ENCODE measurements at places on chromosomes 3 and 15.

GRCh38 chr15:78060232-78060631 lies 17.3 kb downstream of the TBC1D2B start:
- DNase-seq, result no peak

GRCh38 chr3:141241616-141242376 lies 10.2 kb downstream of the PXYLP1 start:
- no peak for DNase-seq

- no peak for DNase-seq
Observed at GRCh38 chr3:73663495-73663894, 38.8 kb upstream of the PDZRN3 start.

- no peak for DNase-seq
Observed at GRCh38 chr3:153880493-153880892, 240.7 kb upstream of the ARHGEF26 start.

DNA sequence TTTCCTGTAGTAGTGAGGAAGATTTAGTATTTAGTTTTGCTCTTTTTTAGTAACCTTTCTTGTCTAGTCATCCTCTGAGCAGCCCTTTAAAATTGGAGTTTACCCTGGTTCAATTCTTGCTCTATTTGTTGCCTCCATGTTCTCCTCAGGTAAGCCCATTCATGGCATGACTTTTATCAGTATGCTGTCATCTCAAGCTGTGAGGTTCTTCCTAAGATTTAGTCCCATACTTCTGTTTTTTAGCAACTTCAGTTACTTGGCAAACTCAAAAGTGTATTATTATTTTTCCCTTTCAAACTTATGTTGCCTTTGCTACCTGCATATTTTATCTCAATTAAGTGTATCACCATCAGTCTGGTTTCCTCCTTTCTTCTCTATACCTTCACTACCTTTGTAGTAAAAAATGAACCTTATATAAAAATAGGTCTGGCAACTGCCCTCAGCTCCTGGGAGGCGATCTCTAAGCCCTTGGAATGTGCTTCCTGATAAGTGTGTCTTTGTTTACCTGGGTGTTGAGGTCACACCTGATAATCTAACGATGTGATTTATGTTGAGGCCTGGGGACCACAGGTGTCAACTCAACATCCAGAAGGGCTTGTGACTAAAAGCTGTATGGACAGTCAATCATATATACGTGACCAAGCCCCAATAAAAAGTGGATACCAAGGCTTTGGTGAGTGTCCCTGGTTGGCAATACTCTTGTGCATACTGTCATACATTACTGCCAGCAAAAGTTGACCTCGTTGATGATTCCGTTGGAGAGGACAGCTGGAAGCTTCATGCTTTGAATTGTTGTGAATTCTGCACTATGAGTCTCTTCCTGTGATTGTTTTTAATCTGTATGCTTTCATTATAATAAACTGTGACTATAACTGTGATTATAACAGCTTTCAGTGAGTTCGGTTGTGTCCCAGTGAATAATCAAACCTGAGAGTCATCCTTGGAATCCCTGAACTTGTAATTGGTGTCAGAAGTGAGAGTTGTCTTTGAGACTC lies 3.9 kb downstream of the NSUN3 start:
- no peak for DNase-seq

DNA sequence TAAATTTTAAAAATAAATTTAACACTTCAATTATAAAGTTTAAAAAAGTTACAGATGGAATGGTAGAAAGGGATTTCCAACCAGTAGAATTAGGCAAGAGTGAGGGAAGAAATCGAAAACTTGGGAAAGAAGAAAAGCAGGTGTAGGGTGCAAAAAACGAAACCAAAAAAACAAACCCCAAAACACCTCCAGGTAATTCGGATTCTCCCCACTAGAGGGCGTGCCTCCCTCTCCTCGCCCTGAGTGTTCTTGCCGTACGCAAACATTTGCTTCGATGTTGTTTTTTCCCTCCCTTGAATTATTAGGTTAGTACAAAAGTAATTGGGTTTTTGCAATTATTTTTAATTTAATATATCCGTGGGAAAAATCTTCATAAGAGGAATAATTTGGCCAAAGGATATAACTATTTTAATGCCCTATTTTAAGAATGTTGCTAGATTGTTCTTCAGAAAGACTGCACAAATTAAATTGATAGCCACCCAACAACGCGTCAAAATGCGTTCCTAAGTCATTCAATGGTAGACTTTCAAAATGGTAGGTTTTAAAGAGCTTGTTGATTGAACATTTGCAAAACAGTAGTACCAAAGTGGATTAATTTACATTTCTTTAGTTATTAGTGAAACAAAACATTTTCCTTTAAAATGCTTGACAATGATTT lies 63.7 kb downstream of the SLC30A4 start:
- peak; percentile 81 for DNase-seq

DNA sequence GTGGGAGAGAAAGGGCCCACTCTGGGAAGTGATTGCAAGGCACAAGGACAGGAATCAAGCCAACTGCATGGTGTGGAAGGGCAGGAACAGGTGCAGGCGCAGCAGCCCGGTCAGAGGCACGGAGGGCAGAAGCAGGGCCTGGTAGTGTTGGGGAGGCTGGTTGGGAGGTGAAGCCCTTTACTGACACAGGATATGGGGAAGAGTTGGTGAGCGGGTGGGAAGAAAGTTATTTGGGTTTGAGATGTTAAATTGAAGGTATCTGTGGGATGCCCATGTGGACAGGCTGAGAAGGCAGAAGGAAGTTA lies 83.6 kb upstream of the ABHD2 start:
- DNase-seq, result no peak

DNA sequence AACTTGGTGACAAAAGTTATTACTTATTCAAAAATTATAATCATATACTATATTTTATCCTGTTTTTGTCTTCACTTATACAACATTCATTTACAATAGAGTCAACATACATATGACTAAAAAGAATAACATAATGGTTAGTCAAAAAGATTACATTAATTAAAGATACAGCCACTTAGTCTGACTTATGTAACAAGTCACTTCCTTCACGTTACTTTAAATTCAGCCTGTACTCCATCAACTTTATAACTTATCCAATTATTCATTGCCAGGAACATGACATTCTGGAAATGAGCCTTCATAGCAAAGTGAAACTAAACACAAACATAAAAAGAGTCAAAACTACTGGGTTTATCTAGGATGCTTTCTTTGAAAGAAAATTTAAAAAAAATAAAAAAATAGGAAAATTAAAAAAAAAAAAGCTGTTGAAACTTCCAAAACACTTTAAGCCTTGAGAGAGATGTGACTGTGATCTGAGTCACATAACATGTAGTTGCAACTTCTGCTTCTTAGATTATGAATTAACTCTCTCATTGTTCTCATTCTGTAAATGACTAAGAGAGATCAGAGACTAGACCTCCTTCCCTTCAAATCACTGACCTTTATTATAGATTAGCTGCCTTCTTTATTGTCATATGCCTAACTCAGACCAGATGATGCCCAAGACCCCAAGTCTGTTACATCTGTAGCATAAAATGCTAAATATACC lies 107.8 kb downstream of the MYRIP start:
- DNase-seq, result no peak

- DNase-seq, result no peak
Observed at GRCh38 chr15:67024998-67025368, 40.4 kb upstream of the SMAD3 start.

Measured in body of pancreas (tissue), 4 donors.